H7 (cell line): ENCODE measurements at places on chromosomes 5 and 9.

DNA sequence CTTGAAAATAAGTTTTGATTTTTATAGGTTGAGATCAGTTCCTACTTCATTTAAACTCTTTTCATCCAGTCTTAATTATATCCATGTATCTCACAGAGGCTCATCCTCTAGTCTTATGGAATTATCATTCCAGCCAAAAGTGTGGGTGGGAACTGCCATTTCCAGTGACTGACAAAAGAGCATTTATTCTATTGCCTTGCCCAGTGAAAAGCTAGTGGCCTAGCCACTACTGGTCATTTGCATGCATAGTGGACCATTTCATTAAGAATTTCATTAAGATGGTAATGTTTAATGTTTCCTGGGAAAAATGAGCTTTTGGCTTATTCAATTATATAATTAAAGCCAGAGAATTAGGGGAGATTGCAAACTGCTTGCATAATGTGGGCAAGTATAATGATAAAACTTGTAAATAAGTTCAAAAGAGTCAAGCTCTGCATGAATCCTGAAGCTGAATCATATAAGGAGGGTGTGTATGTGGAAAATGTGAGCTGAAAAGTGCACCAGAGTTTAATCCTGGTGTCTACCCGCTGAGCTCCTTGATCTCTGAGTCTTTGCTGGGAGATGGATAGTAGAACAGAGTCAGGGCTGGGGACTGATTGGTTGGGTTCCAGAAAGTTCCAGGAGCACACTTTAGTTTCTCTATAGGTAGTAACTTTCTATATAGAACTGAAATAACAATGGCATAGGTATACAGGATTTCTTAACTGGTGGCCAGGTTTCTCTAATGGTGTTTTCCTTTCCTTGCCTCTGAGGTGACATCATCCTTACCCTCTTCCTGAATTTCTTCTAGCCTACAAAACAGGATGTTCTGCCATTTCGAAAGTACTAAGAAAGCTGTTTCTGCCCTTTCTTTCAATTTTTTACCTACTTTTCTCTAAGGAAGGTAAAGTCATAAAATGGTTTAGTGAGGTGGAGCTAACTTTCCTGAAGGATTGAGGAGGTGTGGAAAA is 78.5 kb downstream of the KIF4B start:
- no peak for DNase-seq

DNA sequence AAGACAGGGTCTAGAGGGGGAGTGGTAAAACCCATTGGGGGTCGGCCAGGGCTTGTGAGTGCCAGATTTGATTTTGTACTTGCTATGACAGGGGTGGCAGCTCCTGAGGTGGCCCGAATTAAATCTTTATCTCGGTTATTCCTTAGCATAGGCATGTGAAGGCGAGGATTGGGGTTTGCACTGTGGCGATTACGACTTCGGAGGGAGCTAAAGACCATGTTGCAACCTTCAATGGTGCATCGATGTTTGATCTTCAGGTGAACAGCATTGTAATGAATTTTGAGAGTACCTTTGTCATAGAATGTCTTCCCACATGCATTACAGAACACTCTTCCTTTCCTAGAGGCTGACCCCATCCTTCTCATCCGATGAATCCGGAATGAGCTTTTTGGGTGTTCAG is 433.9 kb downstream of the BNC2 start:
- no peak for DNase-seq

DNA sequence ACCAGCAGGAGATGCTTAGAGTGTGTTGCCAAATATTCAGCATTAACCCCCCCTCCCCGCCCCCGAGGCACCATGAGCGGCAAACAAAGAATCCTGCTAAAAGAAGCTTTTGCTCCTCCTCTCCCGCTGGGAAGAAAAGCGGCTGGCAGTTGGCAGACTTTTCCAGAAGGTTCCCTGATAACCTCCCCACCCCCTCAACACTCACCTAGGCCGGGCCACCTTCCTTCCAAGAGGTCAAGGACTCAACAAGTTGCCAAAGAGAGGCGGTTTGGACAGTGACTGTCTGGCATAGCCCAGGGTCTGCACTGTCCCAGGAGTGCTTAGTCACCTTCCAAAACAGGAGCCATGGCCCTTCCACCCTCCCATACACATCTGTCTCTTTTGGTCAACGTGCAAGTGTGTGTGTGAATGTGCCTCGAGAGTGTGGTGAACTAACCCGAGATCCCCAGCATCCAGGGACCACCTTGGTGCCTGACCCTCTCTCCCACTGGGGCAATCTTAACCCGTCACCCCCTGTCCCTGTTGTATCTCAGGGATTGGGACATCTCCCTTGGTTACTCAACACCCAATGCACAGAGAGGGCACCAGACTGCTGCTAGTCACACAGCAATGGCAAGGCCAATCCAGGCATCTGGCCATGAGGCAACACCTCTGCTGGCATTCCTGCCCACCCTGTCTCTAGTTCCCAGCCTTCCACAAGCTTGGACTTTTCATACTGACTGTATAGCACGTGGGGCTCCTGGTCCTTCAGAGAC is 18.9 kb downstream of the CAMK2A start:
- DNase-seq, result peak; percentile 73

DNA sequence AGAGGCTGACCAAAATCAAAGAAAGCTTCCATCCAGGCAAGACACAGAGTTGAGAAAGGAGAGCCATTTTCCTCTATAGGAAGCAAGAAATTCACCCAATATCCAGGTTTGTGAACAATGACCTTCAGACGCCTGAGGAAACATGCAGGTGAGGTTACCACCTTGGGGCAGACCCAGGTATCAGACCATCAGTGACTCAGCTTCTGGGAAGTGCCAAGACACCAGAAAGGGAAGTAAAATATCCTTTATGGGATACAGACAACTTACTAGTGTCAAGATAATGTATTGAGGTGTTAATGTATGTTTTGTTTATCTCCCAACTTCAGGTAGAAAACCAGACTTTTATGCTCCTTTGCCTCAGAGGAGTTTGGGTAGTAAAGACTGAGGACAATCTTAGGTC is 2.2 kb upstream of the DTWD2 start:
- DNase-seq, result no peak

DNA sequence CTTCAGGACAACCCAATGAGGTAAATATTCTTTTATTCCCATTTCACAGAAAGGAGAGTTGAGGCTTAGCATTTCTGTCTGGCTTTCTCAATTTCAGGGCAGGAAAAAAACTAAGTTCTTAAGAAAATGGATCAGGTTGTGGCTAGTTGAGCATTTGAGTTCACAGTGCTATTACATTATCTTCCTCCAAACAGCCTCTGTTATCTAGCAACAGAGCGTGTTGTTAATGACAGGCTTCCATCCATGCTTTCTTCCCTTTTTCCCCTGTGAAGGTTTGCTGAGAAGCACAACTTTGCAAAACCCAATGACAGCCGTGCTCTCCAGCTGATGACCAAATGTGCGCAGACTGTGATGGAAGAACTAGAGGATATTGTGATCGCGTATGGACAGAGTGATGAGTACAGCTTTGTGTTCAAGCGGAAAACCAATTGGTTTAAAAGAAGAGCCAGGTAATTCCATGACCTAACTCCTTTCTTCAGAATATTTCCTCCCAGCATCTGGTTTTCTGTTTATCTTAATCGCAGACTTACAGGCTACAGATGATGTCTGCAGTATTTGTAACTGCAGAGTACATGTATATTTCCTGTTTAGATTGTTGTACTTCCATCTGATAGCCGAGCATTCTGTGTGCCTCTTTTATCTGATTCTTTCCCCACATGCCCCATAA is 1.5 kb downstream of the THG1L start:
- DNase-seq, result no peak

DNA sequence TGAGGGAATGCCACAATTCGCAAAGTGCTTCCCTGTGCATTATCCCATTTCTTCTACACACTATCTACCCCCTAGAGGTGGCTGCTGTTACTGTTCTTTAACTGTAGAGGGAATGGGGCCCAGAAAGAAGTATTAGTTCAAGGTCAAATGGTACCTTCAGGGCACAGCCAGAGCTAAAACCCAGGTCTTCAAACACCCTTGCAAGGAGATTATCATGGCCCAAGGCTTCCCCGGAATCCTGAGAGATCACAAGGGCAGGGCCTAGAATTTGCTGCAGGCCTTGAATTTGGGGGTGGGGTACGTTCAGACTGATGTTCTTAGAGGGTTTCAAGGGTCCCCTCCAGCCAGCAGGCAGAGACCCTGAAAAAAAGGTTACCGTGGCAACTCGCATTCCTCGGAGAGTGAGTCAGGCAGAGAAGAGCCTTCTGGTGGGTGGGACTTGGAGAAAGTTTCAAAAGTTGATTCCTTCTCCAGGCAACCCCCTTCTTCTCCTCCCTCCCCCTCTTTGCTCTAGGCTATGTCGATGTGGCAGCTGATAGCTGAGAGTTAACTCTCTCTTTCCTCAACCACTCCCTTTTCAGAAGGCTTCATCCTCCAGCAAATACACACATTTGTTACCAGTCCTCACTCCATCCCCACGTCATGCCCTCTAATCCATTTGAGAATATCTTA is 1.9 kb downstream of the SPARC start:
- peak; percentile 65 for DNase-seq

DNA sequence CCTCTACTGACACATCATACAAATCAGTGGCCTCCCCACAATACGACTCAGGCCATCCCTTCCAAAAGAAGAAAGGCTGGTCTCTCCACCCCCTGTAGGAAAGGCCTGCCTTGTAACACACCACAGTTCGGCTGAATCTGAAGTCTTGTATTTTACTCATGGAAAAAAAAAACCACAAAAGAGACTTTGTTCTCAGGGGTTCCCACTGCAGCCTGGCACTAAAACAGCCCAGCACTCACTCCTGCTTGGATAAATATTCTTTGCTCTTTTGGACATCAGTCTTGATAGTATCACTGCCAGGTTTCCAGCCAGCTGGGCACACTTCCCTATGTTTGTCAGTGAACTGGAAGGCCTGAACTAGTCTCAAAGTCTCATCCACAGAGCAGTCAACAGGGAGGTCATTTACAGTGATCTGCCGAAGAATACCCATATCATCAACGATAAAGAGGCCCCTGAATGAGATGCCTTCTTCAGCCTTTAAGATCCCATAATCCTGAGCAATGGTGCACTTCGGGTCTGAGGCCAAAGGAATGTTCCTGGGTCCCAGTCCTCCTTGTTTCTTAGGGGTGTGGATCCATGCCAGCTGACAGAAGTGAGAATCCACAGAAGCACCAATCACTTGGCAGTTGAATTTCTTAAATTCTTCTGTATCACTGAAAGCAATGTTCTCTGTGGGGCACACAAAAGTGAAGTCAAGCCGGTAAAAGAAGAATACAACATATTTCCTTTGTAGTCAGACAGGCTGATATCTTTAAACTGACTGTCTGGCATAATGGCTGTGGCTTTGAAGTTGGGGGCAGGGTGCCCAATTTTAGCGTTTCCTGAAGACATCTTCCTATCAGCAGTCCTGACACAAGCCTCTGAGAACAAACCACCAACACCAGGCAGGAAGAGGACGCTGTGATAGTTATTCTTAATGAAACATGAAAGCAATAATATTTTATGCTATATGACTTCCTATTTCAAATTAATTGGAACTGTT is 198.1 kb downstream of the LURAP1L start:
- no peak for DNase-seq

- DNase-seq, result no peak
Measured at GRCh38 chr5:88886746-88887341, 3.9 kb upstream of the MEF2C start.

DNA sequence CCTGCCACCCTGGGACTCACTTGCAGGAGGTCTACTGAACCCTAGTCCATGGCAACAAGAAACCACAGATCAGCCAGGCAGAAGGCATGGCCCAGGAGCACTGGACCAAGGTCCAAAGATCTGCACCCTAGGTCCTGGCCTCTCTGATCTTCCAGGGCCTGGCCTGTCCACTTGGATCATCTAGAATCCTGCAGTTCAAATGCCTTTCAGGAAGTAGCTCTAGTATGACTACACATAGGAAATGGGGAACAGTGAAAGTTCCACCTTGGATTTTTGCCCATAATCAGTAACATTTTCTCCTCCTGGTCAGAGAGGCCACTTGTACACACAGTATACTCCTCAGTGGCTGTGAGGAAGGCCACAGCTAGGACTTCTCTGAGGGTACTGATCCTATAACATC is 11.5 kb downstream of the ANXA6 start:
- no peak for DNase-seq

DNA sequence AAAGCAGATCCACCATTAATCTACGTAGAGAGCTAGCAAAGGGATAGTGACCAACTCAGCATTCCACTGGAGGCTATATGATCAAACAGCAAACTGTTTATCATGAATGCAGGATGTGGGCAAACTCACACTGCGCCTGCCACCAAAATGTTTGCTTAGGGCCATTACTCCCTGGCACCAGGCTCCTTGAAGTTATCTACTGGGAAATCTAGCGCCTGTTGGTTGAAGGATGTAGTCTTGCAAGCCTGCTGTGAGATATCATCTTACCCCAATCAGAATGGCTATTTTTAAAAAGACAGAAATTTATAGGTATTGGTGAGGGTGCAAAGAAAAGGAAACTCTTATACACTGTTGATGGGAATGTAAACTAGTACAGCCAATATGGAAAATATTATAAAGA is 332.5 kb upstream of the RPS23 start:
- no peak for DNase-seq

- DNase-seq, result no peak
Measured at GRCh38 chr9:89360465-89360864, 42.2 kb downstream of the SECISBP2 start.

DNA sequence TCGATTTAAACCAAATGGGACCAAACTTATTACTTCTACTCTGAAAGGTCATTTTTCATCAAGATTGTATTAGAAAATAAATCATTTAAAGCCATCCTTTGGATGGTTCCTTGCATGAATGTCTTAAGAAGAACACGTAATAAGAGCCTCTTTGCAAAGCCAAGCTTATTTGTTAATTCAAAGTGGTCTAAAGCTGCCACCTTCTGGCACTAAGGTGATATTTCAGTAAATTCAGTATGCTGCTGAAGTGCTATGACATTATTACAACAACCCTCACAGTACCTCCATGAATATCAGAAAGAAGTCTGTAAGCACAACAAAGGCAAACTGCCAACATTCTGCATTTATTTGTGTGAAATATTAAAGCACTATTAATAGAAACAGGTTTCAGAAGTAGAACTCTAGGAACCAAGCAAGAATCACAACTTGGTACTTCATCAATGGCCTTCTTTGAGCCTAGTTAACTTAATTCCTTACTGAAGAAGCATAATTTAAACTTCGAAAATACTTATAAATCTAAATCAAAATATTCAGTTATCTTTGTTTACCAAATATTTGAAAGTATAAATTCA is 53.1 kb upstream of the TYRP1 start:
- no peak for DNase-seq

DNA sequence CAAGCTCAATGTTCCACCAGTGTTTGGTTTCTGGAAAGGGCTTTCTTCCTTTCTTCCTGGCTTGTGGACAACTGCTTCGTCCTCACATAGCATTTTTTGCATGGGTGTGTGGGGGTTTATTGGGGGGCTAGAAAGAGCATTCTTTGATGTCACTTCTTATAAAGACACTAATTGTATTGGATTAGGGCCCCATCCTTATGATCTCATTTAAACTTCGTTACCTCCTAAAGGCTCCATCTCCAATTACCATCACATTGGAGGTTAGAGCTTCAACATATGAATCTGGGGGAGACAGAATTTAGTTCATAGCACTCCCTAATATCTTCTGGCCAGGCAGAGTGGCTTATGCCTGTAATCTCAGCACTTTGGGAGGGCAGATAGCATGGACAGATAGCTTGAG is 6.1 kb upstream of the MACROH2A1 start:
- DNase-seq, result no peak

- no peak for DNase-seq
Measured at GRCh38 chr9:15121630-15122029, 185.4 kb downstream of the TTC39B start.
